Thoracic aorta (tissue), 2 donors: ENCODE measurements at places on chromosomes 4 and X. TPM values are rescaled to one million over a fixed set of nuclear protein-coding genes. Genes with fewer than 3 reads are reported as not detected.

DNA sequence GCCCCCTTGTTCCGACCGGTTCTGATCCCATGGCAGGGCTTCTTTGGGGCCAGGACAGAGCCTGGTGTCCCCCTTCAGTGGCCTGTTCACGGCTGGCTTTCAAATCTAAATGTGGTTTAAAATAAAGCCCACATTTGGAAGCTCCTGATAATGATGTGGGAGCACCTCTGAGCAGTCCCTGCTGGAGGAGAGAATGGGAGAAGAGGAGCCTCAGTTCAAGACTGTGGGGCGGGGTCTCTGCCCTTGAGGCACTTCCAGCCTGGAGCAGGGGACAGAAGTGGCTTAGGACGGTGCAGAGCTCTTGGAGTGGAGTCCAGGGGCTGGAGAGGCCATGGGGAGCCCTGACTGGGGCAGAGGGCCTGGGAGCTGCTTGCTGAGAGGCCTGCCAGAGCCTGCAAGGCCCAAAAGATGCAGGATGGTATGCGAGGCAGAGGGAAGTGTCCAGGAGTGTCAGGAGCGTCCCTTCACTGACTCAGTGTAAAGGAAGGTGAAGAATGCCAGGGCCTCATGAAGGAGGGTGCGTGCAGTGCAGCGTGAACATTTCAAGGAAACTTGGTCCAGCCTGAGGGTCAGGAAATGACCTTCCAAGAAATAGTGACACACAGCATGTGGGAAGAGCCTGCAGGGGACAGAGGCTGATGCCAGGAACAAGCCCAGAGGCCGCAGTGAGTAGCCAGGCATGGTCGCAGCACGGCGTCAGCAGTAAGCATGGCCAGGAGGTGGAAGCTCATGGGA lies 21.1 kb upstream of the TADA2B start:
- DNase-seq, result no peak

- no peak for DNase-seq
Observed at GRCh38 chr4:179124419-179124818, 1682.2 kb upstream of the AGA start.

GRCh38 chr4:93710101-93710846 lies 118.3 kb upstream of the ATOH1 start:
- no peak for DNase-seq

GRCh38 chr4:103721251-103721650 lies 1.5 kb upstream of the TACR3 start:
- no peak for DNase-seq

- no peak for DNase-seq
Observed at GRCh38 chr4:113101669-113102068, 52.2 kb downstream of the ANK2 start.

GRCh38 chr4:152206646-152207377 lies 329.1 kb downstream of the FBXW7 start:
- no peak for DNase-seq

DNA sequence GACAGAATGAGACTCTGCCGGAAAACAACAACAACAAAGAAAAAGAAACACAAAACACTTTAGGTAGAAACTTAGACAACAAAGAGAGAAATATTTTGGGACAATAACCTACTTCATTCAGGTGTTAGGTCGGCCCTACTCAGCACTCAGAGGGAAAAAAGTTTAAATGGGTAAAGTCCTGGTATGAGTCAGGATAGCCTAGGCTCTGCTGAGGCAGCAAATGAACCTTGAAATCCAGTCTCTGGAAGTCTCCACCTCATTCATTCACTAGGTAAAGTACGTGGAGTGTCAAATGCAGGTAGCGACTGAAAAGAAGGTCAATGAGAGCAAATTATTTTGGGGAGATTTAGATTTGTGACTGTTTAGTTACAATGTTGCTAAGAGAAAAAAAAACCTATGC lies 127.4 kb downstream of the FHDC1 start:
- DNase-seq, result no peak

- DNase-seq, result no peak
Observed at GRCh38 chr4:7430965-7431695, 3.6 kb downstream of the PSAPL1 start.

Gene PITX2
- not detected for total RNA-seq

Gene DGKK
- total RNA-seq, result not detected

Gene DCAF12L2
- total RNA-seq, result 0.14 TPM

Gene HGFAC
- not detected for total RNA-seq

Gene ARX
- total RNA-seq, result not detected

Gene GAGE12G
- total RNA-seq, result not detected
